ENCODE measurements at places on chromosomes 2 and 18.
A peak's percentile ranks its signal among the peaks of the same experiment; 100 is the strongest.

- no peak for DNase-seq
Observed at GRCh38 chr2:101699755-101700461, 2.4 kb downstream of the MAP4K4 start.

DNA sequence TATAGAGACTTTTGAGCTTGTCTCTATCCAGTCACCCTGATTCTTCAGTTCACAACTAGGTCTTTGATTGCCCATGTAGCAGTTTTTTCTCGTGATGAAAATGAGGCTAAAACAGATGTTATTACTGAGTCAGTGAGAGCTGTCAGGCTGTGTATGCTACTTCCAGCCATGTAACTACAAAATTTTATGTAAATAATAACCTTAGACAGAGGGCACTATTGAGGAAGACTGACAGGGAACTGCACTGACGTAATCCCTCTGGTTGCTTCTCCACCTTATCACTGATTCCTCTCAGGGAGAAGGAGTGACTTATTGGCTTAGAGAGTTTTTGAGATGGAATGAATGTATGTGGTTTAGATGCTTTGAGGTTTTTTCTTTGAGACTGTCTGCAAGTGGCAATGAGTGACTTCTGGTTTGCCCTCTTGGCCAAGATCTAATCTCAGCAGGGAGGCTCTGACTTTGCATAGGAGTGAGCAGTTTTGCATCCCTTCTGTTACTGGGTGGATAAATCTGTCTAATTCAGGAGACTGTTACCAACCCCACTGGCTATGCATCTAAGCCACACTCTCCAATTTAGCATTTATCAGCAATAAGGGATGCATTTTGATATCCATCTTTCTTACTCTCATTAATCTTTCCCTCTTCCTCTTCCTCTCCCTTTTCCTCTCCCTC, 555.2 kb upstream of the FANCL start:
- no peak for DNase-seq

GRCh38 chr2:72139471-72139873, 8.2 kb downstream of the CYP26B1 start:
- DNase-seq = no peak

- DNase-seq = no peak
Observed at GRCh38 chr2:38243186-38243880, 133.7 kb downstream of the ATL2 start.

- no peak for DNase-seq
Observed at GRCh38 chr18:7686278-7686677, 119.2 kb downstream of the PTPRM start.

GRCh38 chr18:21386523-21387240, 144.7 kb downstream of the GREB1L start:
- DNase-seq = no peak

GRCh38 chr18:74942319-74942910, 266.5 kb downstream of the PTGR3 start:
- no peak for DNase-seq

- DNase-seq = no peak
Observed at GRCh38 chr2:119512946-119513345, 11.3 kb downstream of the SCTR start.

DNA sequence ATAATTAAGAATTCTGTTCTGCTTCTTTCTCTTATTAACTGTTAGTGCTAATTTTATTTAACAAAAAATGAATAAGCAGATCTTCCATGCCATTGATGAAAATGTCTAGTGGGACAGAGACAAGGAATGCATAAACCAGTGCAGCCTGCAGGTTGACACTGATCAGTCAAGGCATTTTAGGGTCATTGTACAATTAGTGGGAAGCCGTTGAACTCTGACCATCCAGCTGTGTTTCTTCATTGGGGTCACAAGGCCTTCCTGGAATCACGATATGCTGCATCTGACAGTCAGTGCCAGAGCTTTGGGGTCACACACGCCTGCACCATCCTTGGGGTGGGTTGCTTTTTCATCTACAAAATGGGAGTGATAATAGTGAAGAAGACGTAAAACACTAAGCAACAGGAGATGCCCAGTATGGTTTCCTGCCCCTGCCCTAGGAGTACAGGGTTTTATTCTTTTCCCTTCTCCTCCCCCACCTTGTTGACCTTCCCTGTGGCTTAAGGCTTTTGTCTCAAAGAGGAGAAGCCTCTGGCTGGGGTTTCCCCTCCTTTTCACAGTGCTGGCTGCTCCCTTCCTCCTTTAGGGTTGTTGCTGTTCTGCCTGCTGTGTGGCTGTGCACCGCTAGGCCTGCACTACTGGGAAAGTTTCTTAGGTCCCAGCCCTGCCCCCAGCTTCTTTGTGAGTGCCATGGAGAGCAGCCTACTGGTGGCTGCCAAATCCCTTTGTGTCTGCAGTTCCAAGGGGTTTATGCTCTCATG, 245.6 kb downstream of the TPGS2 start:
- no peak for DNase-seq

DNA sequence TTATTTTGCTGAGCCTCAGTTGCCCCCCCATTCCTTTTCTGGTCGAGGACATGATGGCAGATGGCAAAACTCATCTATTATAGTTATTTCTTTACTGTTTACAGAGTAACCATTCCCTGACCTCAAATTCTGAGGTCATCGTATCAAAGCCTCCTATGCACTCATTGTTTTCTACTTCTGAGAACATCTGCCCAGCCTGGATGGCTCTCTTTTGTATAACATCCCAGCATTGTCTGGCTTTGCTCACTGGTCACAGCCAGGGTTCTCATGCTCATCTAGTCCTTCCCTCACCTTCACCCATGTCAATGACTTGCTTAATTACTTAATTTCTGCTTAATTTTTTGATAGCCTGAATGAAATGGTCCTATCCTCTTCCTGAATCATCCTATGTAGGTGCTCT, 472.1 kb downstream of the PARD3B start:
- DNase-seq = no peak

DNA sequence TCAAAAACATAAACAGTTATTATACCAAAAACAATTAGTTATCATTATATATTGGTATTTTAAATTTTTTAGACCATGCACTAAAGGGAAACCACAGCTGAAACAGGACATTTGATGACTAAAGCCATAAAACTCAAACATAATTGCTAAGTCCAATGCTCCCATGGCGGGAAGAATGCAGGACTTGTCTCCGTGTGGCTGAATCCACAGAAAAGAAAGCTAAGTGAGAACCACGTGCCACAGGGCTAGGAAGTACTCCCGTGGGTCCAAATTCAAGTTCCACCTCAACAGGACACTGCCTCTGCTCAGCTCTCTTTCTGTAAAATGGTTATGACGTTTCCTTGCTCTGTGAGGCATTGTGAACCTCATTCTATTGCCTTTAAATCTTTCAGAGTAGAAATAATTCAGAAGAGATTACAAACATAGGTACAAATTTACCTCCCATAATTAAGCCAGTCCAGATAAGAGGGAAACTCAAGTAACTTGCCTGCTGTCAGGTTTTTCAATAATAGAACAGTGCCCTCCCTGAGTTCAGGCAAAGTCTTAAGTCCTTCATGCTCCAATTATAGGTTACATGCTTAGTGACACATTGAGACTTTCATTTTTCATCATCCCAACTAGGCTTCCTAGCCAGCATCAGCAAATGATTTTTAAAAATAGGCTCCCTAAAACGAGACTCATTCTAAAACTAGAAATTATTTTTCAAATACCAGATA, 36.7 kb downstream of the FTCDNL1 start:
- no peak for DNase-seq

- no peak for DNase-seq
Observed at GRCh38 chr2:101858910-101859309, 132.8 kb upstream of the IL1R2 start.

DNA sequence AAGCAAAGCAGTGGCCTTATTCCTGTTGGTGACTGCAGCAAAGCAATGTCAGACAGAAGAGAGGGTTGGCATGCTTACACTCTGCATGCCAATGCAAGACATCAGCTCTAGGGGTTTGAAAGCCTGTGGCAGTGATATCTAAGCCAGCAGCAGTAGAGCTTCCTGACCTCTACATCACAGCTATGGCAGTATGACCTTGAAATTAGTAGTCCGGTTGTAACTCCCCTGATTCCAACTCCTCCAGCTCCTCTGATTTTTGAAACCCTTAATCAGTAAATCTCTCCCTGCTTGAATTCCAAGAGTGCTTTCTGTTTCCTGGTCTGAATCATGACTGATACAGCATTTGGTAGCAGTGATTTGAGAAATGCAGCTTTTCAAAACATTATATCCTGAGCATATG, 60.0 kb upstream of the LRP1B start:
- peak; percentile 34 for DNase-seq
